ENCODE measurements at places on chromosomes 16 and 17.

GRCh38 chr17:69331756-69332155 lies 4.8 kb upstream of the ABCA5 start:
- no peak for DNase-seq

- DNase-seq = peak; percentile 61
Observed at GRCh38 chr16:86772671-86773353, 194.5 kb downstream of the FOXL1 start.

DNA sequence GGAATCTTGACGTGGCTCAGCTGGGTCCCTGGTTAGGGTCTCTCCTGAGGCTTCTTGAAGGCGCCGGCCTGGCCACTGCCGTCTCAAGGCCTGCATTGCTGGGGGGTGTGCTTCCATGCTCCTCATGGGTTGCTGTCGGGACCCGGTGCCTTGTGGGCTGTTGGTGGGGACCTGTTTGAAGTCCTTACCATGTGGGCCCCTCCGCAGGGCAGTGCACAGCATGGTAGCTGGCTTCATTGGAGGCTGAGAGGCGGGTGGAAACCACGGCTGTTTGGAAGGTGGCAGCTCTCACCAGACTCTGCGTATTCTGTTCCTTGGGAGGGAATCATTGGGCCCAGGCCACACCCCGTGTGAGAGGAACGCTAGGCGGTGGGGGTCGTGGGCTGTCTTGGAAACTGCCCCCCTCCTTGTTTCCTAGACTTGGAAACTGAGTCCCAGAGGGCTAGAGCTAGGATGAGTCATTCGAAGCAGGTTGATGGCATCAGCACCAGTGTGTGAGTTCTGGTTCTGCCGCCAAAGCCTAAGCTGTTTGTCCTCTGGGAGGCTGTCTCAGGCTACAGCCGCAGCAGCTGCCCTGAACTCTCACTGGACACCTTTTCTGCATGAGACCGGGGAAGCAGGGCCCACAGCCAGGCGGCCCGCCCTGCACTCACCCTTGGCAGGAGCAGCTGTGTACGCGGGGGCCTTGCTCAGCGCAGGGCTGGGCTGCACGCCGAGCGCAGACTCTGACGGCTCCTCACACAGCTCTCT lies 35.2 kb downstream of the ZNF750 start:
- DNase-seq = no peak

GRCh38 chr17:47967607-47968252 lies 3.2 kb upstream of the CDK5RAP3 start:
- peak; percentile 48 for DNase-seq

- no peak for DNase-seq
Observed at GRCh38 chr17:43018008-43018853, 4.0 kb downstream of the VAT1 start.

DNA sequence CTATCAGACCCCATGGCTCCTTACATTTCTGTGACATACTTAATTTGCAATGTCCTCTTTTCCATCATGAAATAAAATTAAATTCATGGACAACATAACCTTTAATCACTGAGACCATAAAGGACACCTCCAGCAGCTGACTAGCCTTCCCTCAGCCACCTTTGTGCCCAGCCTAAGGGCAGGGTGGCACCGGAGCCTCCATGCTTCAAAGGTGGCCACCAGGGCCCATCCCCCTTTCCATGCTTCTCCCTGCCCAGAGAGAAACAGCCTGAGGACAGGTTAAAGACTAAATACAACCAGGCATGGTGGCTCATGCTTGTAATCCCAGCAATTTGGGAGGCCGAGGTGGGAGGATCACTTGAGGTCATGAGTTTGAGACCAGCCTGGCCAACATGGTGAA lies 94.3 kb downstream of the ADCY9 start:
- DNase-seq = no peak

- no peak for DNase-seq
Observed at GRCh38 chr17:78291944-78292910, 60.8 kb downstream of the TMEM235 start.

DNA sequence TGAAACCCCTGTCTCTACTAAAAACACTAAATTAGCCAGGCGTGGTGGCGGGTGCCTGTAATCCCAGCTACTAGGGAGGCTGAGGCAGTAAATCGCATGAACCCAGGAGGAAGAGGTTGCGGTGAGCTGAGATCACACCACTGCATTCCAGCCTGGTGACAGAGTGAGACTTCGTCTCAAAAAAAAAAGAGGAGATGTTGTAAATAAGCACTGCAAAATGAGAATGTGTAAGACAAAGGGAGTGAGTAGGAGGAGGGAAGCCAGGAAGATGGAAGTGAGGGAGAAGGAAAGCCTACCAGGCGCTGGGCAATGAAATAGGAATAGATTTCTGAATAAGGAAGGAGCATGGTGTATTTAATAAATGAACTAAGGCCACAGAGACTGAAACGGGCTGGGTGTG lies 8.7 kb upstream of the PRPF8 start:
- DNase-seq = no peak

DNA sequence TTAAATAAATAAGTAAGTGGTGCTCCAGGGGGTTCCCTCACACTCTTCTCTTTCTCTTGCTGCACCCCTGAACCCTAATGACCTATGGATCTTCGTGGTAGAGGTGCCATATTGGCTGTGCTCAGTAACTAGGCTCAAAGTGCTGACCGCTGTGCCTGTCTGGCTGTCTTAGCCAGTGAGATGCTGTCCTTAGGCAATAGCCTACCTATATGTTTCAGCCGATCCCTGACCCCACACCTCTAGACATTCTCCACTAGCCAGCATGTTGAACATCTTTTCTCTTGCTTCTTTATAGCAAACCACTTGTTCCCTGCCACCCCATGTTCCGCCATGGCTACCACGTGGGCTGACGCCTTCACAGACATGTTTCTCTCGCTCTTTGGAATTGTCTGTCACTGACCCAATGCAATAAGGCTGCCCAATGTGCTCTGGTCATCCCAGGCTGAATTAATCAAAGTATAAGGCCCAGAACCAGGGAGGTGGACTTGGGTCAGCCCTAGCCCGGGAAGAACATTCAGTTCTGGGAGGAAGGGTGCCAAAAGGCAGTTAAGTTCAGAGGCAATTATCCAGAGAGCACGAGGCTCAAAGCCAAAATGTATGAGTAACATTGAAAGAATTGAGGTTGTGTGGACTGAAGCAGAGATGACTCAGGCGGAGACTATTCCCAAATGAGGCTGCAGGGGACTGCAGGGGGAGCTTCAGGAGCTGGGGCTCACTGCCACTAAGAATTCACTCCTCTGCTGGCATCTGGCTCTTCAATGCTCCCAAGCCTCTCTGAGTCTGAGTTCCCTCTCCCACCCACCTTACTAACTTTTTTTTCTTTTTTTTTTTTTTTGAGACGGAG lies 28.7 kb upstream of the TNRC6A start:
- DNase-seq = peak; percentile 95

DNA sequence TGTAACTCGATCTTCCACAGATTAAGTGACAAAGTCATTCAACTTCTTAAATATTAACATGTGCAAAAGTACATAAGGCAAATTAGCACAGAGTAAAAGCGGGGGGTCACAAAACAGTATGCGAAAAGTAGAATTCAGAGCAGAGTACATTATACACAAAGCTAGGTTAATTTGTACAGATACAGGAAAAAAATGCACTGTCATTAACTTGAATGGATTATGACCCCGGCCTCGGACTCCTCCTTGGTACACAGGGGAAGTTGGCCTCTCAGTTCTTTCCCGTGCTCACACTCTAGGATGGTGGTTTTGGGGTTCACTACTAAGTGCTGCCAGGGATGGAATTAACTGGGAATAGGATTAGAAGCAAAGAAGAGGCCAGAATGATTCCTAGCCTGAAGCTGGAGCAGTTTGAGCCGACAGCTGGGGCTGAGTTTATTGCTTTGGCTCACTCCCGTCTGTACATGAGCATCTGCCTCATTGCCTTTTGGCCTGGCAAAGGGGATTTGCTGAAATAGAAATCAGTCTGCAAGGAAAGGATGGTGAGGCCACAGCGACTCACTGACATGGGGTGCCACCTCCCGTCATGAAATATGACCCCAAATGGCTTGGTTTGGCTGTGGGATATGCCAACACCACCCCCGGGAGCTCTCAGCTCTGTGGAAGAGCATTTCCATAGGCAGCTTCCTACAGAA lies 23.6 kb downstream of the NTN1 start:
- DNase-seq = no peak

- DNase-seq = no peak
Observed at GRCh38 chr16:84820771-84821170, 986 bp downstream of the CRISPLD2 start.

- DNase-seq = no peak
Observed at GRCh38 chr17:31753011-31753410, 106.0 kb downstream of the COPRS start.

DNA sequence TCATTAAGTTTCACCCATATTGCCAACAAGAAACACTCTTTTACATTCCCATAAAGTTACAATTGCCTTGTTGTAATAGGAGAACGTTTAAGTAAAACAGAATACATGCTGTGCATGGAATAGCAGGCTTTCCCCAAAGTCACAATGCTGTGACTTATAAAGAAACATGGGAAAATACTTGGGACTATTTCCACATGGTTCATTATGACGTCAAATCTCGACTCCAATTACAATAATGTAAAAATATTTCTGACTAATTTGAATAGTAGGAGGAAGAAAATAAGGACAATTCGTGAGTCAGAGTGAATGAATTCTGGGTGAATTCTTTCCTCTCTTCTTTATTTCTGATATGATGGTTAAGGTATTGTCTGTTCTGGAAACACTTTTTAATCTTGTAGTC lies 52.8 kb downstream of the CDH11 start:
- peak; percentile 65 for DNase-seq

DNA sequence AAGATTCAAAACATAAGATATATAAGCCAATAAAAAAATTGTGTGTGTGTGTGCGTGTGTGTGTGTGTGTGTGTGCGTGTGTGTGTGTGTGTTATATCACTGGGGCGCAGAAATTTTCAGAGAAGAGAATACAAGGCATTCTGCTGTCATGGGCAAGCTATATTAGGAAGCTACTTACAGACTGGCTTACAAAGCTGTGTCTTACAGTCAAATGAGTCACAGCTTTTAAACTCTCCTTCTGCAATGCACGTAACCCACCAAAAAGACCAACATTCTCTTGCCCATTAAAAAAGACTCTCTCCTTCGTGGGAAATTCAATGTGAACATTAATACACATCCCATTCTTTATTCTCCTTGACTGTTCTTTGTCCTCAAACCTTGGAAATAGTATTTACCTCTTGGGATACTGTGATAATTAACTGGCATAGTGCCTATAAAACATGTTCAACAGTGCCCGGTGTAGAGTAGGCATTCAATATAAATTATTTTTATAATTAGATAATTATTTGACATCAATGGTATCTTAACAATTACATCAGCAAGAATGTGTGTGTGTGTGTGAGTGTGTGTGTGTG lies 860.4 kb upstream of the SOX9 start:
- peak; percentile 27 for DNase-seq

DNA sequence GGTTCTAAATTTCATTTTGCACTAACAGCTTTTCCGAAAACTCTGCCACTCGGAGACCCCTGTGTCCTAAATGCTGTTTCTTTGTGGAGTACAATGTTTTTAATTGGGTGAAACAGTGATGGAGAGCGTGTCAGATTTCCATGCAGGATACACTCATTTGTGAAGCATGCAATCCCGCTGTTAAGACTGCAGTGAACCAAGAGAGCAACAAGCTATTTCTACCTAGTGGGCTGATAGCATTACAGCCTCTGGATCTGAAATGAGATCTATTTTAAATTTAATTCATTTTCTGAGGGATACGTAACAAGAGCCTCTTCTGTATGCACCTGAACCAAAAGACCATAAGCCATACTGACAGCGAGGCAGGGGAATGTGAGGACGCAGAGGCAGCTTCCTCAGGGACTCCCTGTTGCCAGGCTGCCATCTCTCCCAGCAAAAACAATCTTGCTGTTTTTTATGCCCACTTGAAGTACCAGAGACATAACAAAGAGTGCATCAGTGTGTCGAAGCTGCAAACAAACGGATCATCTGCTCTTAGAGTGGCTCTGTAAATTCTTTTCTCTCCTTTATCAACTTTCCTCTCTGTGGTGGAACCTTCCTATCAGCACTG lies 199.9 kb upstream of the COX10 start:
- DNase-seq = no peak

DNA sequence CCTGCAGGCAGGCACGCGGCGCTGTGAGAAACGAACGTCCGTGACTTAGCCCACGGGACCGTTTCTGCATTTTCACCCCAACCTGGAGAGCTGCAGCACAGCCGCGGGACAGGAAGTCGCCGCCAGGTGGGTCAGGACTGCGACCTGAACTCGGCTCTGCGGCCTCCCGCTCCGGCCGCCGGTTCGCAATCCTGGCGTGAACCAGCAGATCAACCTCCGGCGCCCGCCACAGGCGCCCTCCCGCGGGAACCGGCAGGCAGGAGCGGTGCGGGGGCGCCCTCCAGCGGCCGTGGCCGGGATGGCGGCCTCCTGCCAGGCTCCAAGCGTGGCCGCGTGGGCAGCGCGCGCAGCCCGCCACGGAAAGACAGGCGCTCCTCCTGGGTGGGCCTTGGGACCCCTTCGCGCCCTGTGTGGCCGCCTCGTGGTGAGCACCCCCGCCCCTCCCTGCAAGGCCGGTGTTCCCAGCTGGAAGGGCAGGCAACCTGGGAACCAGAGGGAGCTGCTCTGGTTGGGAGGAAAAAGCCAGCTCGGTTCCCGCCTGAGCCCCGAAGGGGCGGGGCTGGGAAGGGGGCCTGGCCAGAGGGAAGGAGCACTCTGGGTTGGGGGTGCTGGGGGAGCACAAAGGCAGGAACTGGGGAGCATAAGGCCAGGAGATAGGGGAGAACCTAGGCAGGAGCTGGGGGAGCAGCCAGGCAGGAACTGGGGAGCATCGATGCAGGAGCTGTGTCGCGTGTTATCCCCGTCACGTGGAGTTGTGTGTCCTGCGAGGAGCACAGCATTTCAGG lies 28.2 kb downstream of the ACTG1 start:
- DNase-seq = no peak

DNA sequence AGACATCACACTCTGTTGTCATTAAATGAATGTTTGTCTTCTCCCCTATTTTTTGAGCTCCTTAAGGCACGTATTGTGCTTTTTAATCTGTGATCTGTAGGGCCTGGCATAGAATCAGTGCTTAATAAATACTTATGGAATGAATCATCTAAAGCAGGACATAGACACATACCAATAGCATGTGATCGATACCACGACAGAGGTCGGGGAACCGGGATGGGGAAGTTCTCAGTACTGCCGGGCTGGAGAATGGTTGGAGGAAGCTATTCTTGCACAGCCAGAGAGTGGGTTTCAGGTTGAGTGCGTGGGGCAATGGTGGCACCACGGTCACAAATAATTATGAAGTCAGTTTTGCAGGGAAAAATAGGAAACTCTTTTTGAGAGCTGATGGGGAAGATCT lies 26.8 kb downstream of the NLRP1 start:
- DNase-seq = no peak

DNA sequence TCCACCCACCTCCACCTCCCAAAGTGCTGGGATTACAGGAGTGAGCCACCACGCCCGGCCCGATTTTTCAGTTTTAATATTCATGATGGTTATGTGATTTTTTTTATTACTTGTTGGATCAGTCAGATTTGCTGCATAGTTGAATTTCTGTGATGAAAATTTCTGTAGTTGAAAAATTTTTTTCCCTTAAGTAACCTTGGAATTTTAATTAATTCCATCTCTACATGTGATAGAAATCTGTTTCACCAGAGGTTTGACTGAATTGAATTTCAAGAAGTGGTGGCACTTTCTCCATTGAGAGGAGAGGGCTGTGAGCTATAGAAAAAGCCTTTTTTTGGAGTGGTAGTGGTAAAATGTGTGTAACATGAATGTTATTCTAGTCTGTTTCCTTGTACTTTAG lies 24.7 kb downstream of the WIPF2 start:
- DNase-seq = no peak

- DNase-seq = no peak
Observed at GRCh38 chr16:24876231-24876630, 30.5 kb downstream of the SLC5A11 start.
